ENCODE measurements at places on chromosomes 12 and 14. TPM values are rescaled to one million over a fixed set of nuclear protein-coding genes. Genes with fewer than 3 reads are reported as not detected.
A peak's percentile ranks its signal among the peaks of the same experiment; 100 is the strongest.

GRCh38 chr12:63922474-63922873, 78.0 kb downstream of the SRGAP1 start:
- no peak for DNase-seq

- no peak for DNase-seq
Observed at GRCh38 chr12:3630621-3631271, 122.2 kb downstream of the CRACR2A start.

- DNase-seq, result no peak
Observed at GRCh38 chr12:90366286-90366685, 588.7 kb downstream of the CCER1 start.

GRCh38 chr12:18955594-18955993, 173.9 kb upstream of the PLEKHA5 start:
- DNase-seq, result no peak

GRCh38 chr14:65392296-65392695, 20.2 kb upstream of the FUT8 start:
- no peak for DNase-seq

DNA sequence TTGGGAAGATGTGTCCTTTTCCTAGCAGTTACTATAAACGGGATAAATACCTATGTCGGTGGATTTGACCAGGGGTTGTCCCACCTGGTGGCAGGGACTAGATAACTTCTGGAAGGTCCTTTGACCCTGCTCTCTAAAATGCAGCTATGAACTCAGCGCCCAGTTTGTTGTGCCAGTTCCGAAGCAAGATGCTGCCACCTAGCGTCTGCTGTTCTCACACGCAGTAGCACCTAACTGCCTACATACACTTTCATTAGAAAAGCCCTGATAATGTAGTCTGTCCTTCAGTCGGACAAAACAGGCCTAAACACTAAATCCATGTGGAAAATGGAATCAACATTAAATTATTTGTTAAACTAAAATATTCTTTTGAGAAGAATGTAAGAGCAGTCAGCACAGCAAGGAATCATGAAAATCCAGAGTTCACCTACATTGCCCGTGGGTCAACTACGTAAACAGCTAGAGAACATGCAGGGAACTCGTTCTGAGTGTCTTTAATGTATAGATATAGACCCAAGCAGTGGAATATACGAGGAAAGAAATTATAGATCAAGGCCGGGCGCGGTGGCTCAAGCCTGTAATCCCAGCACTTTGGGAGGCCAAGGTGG, 51.1 kb upstream of the CRACR2A start:
- peak; percentile 79 for DNase-seq

DNA sequence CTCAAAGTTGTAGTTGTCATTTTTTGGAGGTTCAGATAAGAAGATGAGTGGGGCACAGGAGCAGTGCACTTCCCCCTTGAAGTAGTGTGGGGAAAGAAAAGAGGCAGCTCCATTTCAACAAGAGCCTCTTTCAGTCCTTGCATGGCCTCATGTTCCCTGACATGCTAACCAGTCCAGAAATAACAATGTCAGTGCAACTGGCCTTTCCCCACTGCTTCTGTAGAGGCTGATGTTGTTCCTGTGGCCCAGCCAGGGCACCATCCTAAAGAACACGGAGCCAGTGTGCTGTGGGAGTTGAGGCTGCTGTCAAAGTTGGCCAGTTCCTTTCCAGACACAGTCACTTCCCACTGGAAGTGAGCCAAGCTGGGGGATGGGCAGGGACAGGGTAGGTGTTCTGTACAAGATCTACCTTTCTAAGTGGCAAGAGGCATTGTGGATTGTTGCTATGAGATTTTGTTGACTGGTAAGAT, 77.7 kb upstream of the SLC38A2 start:
- peak; percentile 88 for DNase-seq

DNA sequence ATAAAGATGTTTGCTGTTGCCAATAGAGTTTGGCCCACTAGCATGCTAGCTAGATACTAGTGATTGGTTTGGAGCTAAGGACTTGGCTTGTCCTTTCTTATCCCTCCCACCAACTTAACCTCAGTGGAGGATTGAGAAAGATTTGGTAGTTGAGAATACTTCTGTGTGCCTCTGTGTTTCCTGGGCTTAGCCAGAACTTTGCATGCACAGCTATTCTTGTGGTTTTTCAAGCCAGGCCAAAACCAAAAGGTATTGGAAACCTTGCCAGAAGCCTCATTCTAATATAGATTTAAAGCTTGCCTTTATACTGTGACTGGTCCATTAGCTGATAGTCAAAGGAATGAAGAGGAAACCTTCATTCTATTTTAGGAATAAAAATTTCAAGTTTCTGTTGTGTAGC, 188.5 kb downstream of the CCDC91 start:
- no peak for DNase-seq

DNA sequence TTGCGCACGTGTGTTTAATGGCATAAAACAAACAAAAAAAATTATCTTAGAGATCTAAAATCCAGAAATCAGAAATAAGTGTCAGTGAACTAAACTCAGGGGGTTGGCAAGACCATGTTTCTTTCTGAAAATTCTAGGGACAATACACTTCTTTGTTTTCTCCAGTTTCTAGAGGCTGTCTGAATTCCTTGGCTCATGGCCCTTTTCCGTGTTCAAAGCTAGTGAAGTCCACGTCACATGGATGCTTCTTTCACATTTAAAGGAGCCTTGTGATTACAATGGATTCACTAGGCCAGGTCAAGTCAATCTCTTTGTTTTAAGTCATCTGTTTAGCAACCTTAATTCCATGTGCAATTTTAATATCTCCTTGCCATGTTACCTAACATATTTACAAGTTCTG, 22.4 kb downstream of the SLCO1B3 start:
- DNase-seq, result no peak

DNA sequence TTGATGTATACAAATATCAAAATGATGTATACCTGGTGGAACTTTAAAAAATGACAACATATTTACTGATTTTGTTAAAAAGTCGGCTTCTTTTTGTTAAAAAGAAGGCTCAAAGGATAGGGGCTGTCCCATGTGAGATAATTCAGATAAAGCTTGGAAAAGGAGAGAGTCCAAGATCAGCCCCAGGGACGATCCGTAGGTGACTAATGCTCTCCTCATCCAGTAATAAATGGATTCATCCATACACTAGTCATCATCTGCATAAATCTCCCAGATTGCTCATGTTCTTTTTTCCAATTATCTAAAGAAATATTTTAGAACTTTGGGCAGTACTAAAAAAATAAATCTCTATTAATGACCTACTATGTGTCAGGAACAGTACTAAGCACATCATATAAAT, 23.4 kb upstream of the FSCB start:
- no peak for DNase-seq

DNA sequence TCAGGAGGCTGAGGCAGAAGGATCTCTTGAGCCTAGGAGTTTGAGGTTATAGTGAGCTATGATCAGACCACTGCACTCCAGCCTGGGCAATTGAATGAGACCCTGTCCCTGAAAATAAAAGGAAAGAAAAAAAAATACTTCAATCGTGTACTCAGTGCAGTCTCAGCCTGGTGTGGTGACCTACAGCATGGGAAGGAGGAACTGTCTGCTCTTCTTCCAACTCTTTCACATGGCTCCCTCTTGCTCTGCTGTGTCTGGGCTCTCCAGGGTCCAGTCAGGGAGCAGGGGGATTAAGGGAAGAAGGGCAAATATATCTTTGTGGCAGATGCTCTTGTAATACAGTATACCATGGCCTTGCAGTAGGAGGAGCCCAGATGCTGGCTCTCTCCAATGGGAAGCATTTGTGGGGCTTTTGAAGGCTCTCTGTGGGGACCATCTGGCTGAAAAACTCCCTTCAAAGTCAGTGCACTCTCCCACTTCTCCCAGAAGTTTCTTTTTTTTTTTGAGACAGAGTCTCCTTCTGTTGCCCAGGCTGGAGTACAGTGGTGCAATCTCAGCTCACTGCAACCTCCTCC, 76.6 kb upstream of the TMPO start:
- DNase-seq, result no peak

DNA sequence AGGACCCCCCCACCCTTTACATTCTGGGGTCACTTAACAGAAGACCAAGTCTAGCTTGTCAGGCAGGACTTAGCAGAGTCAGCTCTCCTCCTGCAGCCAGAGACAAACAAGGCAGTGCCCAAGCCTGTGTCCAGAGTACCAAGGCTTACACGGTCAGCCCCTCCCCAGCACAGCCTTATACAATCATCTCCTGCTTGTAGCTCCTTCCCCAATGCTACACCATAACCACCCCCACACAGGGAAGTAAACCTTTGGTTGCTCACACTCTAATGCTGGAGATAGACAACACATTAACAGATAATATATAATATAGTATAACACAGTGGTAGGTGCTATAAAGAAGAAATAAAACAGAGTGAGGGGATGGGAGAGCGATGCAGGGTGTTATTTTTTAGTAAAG, 175.4 kb upstream of the PWP1 start:
- DNase-seq, result no peak

- DNase-seq, result no peak
Observed at GRCh38 chr12:51048661-51049251, 629 bp downstream of the LETMD1 start.

GRCh38 chr14:69536971-69537370, 37.7 kb downstream of the CCDC177 start:
- no peak for DNase-seq

GRCh38 chr12:56628671-56629458, 1.3 kb downstream of the BAZ2A start:
- peak; percentile 86 for DNase-seq

GRCh38 chr14:22249770-22250169, 339.3 kb downstream of the DAD1 start:
- no peak for DNase-seq

GRCh38 chr12:84124211-84124610, 788.4 kb downstream of the SLC6A15 start:
- DNase-seq, result no peak

GRCh38 chr14:78314484-78314883, 144.3 kb downstream of the NRXN3 start:
- no peak for DNase-seq

- peak; percentile 73 for DNase-seq
Observed at GRCh38 chr12:111597831-111598636, 1.1 kb downstream of the ATXN2 start.

DNA sequence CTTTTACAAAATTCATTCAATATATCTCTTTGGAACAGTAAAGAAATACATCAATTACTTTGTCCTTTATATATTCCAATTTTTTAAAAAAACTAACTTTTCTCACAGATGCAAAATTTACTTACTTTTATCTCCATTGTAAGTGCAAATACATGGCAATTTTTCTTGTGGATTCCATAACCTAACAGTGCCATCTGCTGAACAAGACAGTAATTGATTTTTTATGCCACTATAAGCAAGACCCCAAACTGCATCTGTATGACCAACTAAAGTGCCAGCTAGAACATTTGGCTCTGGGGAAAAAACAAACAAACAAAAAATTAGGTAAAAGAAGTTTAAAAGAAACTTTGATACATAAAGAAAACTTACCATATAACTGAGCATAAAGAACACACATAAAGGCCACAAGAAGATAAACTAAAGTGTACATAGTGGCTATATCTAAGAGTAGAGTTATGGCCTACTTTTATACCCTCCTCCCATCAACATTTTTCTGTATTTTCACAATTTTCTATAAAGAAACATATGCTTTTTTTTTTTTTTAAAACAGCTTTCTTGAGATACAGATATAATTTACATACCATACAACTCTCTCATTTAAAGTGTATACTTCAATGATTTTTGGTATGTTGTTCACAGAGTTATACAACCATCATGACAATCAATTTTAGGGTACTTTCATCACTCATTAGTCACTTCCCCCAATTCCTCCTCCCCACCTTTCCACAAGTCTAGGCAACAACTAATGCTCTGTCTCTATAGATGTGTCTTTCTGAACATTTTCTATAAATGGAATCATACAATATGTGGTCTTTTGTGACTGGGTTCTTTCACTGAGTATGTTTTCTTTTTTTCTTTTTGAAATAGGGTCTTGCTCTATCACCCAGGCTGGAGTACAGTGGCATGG, 32.6 kb downstream of the COCH start:
- DNase-seq, result no peak

GRCh38 chr12:63753743-63754142, 26.0 kb upstream of the RXYLT1 start:
- no peak for DNase-seq

DNA sequence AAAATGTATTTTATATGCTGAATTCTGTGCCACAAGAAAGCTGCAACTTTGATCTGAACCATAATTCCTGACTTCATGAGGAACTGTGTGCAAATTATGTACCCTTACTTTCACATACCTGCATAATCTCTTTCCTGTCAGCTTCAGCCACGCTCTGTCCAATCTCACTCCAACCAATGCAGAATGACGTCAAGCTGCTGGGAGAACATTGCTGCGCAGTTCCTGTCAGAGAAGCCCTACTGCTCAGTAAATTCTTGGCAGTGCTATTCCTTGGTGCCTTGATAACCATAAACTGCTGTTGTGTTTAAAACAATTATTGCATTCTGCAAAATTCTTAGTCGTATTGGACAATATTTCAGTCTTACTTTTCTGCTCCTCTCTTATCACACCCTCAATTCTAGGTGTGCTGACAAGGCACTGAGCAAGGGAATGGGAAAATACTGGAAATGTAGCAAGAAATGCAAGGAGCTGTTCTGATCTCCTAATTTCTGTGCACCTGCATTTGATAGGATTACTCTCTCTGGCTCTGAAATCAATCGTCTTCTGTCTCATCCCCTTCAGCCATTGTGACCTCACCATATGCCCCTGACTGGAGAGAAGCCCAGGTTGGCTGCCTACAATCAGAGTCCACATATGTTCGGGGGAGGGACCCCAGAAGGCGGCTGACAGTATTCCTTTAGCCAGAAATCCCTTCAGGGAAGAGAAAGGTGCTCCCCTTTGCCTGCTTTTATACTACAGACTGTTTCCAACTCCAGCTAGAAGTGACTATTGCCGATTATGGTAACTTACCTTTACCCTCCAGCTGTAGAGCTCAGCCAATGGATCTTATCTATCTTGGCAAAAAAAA, 274.9 kb upstream of the NOVA1 start:
- no peak for DNase-seq

GALNT16 gene
- 7.0 TPM for total RNA-seq

CLEC1A gene
- 12.9 TPM for total RNA-seq

MYRFL gene
- 0.36 TPM for total RNA-seq

PZP gene
- 0.29 TPM for total RNA-seq

NTF3 gene
- total RNA-seq, result 21.8 TPM

All from aorta (tissue), 5 donors.